ENCODE measurements at places on chromosomes 7 and 10.
A peak's percentile ranks its signal among the peaks of the same experiment; 100 is the strongest.

DNA sequence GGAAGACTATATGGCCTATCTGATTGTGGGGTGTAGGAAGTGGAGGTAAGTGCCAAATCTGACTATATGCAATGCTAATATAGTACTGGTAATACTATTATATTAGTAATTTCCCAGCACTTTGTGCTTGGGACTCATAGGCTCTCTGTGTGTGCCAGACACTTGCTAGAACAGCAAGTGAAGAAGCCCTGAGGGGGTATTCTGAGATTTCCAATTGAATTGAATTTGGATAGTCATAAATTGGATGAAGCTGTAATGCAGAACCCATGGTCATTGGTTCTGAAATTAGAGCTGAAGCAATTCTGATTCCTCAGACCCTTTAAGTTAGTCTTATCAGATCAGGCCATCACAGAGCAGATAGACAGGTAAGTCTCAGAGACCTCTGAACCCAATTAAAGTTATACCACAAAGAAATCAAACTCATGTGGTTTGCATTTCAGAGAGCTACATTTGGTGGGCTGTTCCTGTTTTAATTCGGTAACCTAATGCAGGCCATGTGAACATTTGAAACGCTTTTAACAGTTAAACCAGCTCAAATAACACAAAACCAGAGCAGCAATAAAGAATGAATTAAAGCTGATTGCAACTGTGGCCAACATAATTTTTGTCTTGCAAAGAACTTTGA is 179.5 kb downstream of the CREB5 start:
- no peaks in the 10 kb centered on the region for H3K36me3 ChIP-seq
- H3K4me1 ChIP-seq, result no peaks in the 10 kb centered on the region
- H3K4me3 ChIP-seq, result no peak overlapping the region
- no peak overlapping the region for H3K27ac ChIP-seq
- no peaks in the 10 kb centered on the region for H3K27me3 ChIP-seq

GRCh38 chr7:139650429-139651100 is 127.1 kb downstream of the CLEC2L start:
- peaks cover 21% of the 10 kb centered on the region for H3K4me1 ChIP-seq
- H3K27ac ChIP-seq, result peak overlapping the region; percentile 7
- no peak for DNase-seq
- no peak overlapping the region for H3K4me3 ChIP-seq
- no peaks in the 10 kb centered on the region for H3K36me3 ChIP-seq

DNA sequence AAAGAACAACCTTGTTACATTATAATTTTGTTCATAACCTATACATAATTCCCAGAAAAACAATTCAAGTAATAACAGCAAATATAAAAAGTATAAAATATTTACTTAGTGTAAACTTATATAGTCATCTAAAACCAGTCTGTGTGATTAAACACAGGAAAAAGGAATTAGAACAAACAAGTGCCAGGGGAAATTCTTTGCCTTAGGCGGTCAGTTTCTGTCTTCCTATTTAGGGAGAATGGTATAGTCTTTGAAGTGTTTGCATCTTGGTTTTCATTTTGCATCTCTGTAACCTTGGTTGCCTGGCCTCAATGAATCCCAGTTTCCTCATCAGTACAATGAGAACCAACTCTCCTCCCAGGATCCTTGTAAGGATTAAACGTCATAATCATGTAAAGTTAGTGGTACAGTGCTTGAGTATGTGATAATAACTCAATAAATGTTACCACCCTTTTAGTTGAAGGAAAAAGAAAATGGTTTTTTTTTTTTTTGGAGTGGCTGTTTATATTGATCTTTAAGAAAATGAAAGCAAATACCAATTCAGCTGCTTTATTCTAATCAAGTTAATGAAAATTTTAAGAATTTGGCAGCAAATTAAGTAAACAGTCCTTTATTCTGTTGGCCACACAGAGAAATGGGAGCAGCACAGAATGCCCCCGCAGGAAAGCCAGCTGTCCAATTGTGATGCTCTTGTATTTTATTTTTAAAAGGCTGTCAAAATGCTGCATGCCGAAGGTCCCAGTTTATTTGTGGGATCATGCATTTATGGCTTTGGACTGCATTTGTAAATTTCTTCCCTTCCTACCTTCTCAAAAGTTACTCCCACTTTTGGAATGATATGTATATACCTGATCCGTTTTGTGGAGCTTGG is 61.8 kb downstream of the SHH start:
- peak overlapping the region; percentile 61 for H3K27ac ChIP-seq
- H3K4me3 ChIP-seq, result no peak overlapping the region
- DNase-seq, result no peak
- peaks cover 20% of the 10 kb centered on the region for H3K36me3 ChIP-seq
- H3K27me3 ChIP-seq, result no peaks in the 10 kb centered on the region
- peaks cover 72% of the 10 kb centered on the region for H3K4me1 ChIP-seq

DNA sequence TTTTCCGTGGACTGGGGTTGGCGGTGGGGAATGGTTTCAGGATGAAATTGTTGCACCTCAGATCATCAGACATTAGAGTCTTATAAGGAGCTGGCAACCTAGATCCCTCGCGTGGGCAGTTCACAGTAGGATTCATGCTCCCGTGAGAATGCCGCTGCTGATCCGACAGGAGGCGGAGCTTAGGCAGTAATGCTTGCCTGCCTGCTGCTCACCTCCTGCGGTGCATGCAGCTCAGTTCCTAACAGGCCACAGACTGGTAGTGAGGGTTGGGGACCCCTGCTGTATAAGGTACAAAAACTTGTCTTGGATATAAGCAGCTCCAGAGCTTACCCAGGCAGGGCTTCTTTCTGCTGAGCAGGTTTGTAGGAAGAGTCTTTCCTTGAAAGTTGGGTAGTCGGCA is 53.9 kb downstream of the SHH start:
- no peak overlapping the region for H3K4me3 ChIP-seq
- no peak overlapping the region for H3K27ac ChIP-seq
- no peaks in the 10 kb centered on the region for H3K27me3 ChIP-seq
- no peak for DNase-seq
- peaks cover 47% of the 10 kb centered on the region for H3K4me1 ChIP-seq
- H3K36me3 ChIP-seq, result peaks cover 25% of the 10 kb centered on the region

All from effector memory CD8-positive, alpha-beta T cell (primary cell).